ENCODE measurements at places on chromosomes 1 and 21.

DNA sequence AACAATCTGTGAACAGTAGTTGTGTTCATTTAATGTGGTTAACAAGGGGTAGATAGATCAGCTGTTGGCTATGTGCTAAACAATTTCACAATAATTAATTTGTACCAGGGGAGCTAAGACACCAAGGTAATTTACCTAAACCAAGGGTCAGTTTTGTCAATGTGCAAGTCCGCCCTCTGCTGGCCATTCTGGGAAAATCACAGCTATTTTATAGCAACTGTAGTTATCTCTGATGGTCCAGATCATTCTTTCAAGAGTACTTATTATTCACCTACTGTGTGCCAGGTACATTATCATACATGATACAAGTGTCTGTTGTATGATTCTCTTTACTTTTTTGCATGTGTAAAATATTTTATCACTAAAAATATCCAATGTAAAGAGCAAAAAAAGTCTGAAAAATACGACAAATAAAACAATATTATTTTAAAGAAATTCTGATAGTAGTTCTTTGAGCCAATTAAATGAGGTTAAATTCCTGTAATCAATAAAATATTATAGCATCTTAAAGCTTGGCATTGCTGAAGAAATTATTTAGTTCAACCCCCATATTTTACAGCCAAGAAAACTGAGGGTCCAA lies 312.3 kb upstream of the FAM78B start:
- peak; percentile 56 for DNase-seq

- no peak for DNase-seq
Observed at GRCh38 chr1:19676438-19676922, 11.8 kb downstream of the HTR6 start.

DNA sequence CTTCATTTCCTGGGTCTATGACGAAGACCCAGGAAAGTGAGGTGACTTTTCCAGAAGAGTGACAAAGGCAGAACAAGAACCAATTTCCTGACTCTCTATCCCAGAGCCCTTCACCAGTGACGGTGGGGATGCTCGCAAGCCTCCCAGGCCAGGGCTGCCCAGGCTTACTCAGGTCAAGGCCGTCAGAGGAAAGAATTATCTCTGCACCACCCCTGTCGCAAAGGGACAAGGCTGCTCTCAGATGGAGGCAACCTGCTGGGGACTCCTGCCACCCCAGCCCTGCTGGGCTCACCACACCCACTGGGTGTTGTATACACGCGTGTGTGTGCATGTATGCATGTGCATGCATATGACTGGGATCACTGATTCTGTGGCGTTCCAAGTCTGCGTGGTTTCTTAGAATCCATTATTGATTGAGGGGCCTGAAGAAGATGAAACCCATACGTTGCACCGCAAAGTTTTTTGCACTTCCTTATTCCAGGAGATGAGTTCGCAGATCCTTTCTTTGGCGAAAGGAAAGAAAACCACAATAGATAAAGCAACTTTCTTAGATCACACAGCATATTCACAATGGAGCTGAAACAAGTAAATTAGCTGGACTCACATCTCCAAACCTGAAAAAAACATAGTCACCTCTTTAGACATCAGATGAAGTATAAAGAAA lies 255.8 kb downstream of the RHOU start:
- no peak for DNase-seq

GRCh38 chr1:58585166-58585565 lies 8.1 kb upstream of the TACSTD2 start:
- DNase-seq, result no peak

DNA sequence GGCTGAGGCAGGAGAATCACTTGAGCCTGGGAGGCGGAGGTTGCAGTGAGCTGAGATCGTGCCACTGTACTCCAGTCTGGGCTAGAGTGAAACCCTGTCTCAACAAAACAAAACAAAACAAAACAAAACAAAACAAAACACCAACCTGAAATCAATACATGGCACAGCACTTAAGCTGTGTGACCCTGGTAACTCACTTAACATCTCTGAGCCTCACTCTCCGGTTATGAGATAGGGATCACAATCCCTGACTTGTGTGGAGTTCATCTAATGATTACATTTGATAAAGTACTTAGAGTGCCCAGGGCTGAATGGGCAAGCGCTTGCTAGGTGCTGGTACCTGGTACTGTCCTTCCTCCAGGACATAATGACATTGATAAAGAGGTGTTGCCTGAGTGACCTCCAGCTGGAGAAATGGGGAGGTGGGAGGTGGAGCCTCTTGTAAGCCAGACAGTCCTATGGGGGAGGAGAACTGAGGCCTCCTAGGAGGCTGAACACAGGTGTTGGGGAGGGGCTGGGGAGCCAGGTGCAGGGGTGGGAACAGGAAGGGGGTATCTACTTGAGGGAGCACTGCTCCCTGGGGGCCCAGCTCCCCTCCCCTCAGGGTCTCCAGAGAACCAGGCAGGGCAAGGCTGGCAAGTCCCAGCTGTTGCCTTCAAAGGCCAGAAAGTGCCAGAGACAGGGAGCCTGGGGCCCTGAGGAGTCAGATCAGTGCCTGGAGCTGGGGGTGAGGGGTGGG lies 17.9 kb downstream of the FOXO6 start:
- DNase-seq, result no peak

DNA sequence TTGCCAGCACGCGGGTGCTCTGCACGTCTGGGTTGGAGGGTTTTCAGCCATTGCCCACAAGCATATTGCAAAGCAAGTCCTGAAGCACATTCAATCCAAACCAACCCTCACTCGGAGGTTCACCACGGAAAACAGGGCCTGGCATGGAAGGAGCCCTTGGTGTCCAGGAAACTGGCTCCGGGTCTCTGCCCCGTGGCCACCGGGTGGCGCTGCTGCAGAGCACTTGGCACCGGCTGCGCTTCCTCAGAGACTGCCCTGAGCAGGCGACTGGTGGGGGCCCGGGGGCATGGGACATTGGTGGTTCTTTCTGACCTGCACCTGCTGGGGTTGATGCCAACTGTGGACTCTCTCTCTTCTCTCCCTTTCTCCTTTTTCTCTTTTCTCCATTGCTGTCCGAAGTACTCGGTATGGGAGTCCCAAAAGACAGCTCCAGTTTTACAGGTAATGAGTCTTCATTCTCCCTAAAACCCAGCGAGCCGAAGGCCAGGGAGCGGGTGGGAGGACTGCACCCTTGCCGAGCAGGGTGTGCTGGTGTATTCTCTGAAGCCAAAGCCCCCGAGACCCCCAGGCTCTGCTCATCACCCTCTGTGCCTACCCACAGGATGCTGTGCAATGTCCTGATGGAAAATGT lies 4.1 kb upstream of the KCNAB2 start:
- no peak for DNase-seq

DNA sequence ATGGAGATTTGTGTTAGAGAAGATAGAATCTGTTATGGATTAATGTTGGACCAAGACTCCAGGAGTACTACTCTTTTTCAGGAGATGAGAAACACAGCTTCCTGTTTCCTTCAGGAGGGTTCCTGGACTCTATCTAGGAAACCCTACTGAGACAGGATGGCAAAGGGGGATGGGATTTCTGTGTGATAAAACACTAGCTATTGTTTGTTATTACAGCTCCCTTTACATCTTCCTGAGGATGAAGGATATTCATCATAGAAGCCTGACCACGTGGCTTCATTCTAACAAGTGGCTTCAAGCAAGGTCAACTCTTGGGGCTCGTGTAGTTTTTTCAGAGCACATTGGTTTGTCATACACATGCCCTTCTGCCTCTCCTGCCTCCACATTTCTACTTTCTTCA lies 33.3 kb downstream of the RGL1 start:
- DNase-seq, result no peak

DNA sequence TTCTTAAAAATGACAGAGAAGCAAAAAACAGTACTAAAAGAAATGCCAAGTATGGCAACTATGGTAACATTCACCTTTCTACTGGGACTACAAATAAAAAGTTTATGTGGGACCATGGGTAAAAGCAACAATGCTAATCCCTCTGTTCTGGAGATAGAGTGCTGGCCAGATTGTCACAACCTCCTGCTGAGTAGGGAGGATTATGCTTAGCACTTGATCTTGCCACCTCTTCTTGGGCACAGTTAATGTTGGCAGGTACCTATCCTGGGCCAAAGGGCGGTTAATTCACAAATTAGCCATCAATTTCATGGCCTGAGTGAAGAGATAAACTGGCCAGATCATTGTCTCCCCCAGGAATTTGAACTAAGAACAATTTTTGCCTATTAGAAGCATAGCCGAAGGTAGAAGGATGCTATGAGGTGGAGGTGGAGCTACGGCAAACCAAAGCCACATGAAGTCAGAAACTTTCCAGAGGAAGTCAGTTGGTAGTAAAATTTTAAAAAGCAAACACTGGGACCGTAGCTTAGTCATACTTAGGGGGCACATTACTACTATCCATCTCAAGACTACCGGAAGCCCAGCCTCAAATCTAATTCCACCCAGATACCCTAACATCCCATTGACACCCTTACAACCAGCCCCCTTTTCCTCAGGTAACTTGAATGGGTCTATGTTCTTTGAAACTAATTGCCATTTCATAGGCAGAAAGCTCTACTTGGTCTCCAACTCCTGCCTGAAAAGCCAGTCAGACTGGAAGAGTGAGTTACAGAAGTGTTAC lies 2.7 kb downstream of the SCYL3 start:
- no peak for DNase-seq

GRCh38 chr1:33049371-33049770 lies 12.7 kb upstream of the AK2 start:
- DNase-seq, result no peak

DNA sequence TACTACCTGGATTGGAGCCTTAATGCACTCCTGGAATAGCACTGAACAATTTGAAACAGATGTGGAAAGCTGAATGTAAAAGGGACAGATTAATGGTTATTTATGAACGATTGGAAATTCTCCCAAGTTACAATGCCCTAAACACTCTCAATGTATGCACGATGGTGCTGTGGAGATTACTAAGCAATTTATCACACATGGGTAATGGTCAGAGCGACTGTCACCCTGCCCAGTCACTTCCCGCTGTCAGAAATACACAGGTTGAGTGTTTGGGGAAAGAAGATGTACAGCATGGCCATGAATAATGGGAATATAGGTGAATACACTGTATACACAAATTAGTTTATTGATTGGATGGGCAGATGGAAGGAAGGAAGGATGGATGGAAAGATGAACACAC lies 342.4 kb downstream of the VAV3 start:
- DNase-seq, result no peak

GRCh38 chr1:96515925-96516324 lies 205.7 kb upstream of the PTBP2 start:
- no peak for DNase-seq

GRCh38 chr21:31865429-31865970 lies 7.3 kb upstream of the HUNK start:
- no peak for DNase-seq

GRCh38 chr1:88145752-88146151 lies 538.3 kb upstream of the PKN2 start:
- no peak for DNase-seq

GRCh38 chr1:183097438-183098051 lies 74.3 kb downstream of the LAMC1 start:
- DNase-seq, result no peak

GRCh38 chr1:242023805-242024204 lies 24.9 kb upstream of the MAP1LC3C start:
- DNase-seq, result no peak

DNA sequence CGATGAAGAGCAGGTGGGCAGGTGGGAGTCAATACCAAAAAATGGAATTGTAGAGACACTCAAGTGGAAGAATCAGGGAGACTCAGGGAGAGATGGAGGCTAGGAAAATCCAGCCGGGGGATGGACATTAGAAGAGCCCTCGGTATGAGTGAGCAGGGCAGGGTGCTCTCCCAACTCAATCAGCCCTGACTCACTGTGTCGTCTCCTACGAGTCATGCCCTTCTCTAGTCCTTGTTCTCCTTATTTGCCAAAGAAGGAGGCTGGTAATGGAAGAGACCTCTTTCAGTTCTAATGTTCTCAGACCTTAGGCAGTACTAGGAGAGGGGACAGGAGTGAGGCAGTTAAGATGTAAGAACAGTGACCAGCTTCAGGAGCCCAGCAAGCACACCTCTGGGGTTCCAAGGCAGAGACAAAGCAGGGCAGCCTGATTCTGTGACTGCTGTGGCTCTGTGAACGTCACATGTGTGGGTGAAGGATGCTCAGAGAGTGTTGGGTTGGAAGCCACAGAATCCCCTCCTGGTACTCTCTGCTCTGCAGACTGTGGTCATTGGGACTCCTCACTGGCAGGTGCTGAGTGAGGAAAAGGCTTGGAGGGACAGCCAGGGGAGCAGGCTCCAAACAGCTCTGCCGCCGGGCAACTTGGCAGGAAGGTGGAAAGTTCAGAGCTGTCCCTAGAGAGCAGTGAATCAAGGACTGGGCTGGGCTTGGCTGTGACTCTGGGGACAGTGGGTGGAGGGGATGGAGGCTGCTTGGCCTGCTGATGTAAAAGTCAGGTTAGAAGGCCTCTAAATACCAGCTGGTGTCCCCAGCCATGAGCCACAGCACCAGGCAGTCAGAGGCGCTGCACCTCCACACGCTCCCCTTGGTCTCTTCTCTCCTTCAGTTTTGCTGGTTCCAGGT lies 11.1 kb upstream of the GJA5 start:
- no peak for DNase-seq

DNA sequence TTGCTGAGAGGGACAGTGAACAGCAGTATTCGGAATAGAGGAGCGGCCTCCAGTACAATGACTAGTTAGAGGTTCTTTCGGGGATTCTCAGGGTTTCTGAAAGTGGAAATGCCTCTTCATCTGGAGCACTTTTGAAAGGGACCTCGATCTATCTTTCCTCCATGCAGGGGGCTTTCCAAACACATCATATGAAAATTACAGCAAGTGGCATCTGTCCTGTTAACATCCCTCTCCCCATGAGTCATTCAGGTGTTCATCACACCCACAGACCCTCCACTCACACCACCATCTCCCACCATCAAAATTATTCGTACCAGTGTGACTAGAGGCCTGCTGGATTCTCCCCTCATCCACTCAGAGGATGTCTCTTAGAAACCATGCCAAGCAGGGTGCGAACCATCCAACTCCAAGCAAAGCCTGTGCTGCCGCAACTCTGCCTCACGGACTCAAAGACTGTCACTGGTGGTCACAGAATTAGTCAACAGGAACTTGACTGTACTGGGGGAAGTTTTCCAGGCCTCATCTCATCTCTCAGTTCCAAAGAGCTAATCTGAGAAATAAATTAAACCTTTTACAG lies 211.1 kb downstream of the MRPL39 start:
- no peak for DNase-seq

DNA sequence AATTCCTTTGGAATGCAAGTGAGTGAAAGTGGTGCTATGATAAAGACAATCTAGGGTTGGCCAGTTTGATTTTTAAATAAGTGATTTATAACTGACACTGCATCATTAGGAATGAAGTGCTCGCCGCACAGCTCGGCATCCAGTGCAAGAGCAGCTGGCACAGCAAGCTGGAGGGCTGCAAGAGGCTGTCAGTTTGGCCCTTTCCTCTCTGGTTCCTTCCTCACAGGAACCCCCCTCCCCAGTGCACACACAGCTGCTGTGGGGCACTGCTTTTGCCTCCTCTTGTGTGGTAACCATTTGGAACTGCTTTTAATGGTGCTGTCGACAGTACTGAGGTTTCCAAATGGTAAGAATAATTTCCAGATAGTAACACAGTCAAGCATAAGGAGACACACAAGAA lies 10.4 kb upstream of the BCAR3 start:
- DNase-seq, result no peak

GRCh38 chr1:14672005-14672404 lies 73.5 kb downstream of the KAZN start:
- no peak for DNase-seq
